ENCODE measurements at places on chromosomes 3 and 15. TPM values are rescaled to one million over a fixed set of nuclear protein-coding genes. Genes with fewer than 3 reads are reported as not detected.

The CHST13 gene
- not detected for total RNA-seq

The NEK10 gene
- 0.79 TPM for total RNA-seq

The RETNLB gene
- not detected for total RNA-seq

The KLHL6 gene
- total RNA-seq: 40.4 TPM

The LRRC3B gene
- total RNA-seq: not detected

The RTP3 gene
- not detected for total RNA-seq

The CPN2 gene
- not detected for total RNA-seq

The COL8A1 gene
- 0.07 TPM for total RNA-seq

The GTF2A2 gene
- total RNA-seq: 110 TPM

The TJP1 gene
- not detected for total RNA-seq

The FETUB gene
- not detected for total RNA-seq

The SLMAP gene
- 51.2 TPM for total RNA-seq

The TGM4 gene
- not detected for total RNA-seq

The FBLN2 gene
- not detected for total RNA-seq

The PLAAT1 gene
- total RNA-seq: not detected

The COPG1 gene
- 110 TPM for total RNA-seq

The ADCY5 gene
- total RNA-seq: not detected

- DNase-seq: no peak
Observed at GRCh38 chr3:24487325-24488262, 7.1 kb downstream of the THRB start.

- DNase-seq: no peak
Observed at GRCh38 chr3:67648229-67648628, 6.2 kb downstream of the SUCLG2 start.

- no peak for DNase-seq
Observed at GRCh38 chr15:56252386-56252785, 8.7 kb upstream of the RFX7 start.

DNA sequence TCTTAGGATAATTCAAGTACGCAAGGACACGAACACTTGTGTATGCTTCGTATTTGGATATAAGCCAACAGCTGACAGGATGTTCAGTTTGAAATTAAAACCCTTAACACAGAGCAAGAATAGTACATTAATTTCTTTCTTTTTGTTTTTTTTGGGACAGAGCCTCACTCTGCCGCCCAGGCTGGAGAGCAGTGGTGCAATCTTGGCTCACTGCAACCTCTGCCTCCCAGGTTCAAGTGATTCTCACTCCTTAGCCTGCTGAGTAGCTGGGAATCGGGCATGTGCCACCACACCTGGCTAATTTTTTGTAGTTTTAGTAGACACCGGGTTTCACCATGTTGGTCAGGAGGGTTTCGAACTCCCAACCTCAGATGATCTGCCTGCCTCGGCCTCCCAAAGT lies 32.4 kb downstream of the TOMM70 start:
- no peak for DNase-seq

GRCh38 chr15:36365963-36366362 lies 213.5 kb upstream of the CDIN1 start:
- no peak for DNase-seq

DNA sequence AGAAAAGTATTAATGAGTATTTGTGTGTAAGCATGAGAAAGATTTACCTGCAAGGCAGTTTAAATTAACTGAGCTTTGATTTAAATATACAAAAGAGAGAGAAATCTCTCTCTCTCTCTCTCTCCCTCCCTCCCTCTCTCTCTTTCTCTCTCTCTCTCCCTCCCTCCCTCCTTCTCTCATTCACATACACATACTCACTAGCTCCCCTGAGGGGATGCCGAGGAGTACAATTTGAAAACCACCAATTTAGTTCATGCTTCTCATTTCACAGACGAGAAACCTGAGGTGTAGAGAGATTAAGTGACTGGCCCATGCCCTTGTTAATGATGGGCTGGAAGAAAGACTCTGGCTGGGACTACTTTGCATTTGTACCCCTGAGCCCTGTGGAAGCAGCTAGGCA lies 59.4 kb downstream of the MECOM start:
- no peak for DNase-seq

DNA sequence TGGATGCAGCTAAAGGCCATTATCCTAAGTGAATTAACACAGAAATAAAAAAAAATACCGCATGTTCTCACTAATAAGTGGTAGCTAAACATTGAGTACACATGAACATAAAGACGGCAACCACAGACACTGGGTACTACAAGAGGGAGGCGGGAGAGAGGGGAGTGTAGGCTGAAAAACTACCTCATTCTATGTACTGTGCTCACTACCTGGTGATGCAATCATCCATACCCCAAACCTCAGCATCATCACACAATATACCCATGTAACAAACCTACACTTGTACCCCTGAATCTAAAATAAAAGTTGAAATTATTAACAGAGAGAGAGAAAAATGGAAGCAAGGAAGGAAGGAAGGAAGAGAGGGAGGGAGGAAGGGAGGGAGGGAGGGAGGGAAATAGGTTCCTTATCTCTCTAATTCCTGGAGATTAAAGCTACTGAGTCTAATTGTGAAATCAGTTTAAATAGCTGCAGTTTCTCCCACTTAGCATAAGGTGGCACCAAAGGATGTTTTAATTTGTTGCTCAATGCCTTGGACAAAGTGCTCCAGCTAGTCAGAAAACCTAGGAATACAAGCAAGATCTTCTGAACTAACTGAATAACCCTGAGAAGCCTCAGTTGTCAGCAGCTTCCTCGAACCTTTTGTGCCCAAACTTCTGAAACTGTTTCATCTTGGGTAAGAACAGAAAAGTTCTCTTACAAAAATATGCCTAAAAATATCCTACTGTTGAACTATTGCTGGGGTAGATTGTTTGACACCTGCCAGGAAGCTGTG lies 79.4 kb upstream of the ATP11B start:
- peak; percentile 21 for DNase-seq

DNA sequence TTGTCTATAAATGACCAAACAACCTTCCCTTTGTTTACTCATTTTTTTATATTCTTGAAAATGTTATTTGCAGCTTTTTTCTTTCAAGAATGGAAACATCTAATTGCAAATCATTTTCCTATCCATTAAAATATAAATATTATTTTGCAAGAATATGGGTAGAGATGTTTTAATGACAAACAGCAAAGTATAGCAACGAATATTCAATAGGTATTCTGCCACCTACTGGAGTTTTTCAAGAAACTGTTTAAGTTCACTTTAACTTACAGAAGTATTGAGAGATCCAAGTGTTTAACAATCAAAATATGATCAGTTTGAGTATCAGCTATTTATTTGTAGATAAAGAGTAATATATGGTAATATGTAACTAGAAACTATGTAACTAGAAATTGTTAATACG lies 6.9 kb upstream of the EOGT start:
- no peak for DNase-seq

GRCh38 chr3:151201051-151201730 lies 1.8 kb downstream of the GPR171 start:
- DNase-seq: no peak

DNA sequence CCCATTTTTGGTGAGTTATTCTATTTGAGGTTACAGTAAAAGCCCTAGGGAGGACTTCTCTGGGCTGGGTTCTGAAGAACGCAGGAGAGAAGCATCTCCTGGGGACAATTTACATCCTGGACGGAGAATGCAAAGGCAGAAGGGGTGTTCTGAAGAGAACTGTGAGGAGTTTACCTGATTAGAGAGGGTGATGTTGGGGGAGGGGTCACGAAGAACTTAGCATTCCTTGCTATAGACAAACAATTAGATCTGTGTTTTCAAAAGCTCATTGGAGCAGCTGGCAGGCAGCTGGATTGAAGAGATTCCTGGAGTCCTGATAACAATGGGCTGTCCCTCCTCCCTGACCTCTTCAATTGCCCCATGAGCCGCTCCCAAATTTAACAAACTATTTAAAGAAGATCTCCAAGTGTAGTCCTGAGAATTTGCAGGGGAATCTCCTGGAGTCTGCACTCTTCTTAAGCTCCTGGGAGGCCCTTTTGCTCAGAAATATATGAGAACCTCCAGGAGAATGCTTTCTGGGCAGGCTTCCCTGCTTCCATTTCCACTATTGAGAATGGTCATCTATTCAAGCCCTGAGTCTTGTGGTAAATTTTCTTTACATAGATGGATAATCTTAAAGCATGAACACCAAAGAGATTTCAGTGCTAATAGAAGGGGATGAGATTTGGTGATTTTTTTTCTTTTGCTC lies 55.3 kb downstream of the ARHGAP31 start:
- DNase-seq: no peak

GRCh38 chr3:191244242-191244867 lies 45.3 kb downstream of the OSTN start:
- DNase-seq: no peak

DNA sequence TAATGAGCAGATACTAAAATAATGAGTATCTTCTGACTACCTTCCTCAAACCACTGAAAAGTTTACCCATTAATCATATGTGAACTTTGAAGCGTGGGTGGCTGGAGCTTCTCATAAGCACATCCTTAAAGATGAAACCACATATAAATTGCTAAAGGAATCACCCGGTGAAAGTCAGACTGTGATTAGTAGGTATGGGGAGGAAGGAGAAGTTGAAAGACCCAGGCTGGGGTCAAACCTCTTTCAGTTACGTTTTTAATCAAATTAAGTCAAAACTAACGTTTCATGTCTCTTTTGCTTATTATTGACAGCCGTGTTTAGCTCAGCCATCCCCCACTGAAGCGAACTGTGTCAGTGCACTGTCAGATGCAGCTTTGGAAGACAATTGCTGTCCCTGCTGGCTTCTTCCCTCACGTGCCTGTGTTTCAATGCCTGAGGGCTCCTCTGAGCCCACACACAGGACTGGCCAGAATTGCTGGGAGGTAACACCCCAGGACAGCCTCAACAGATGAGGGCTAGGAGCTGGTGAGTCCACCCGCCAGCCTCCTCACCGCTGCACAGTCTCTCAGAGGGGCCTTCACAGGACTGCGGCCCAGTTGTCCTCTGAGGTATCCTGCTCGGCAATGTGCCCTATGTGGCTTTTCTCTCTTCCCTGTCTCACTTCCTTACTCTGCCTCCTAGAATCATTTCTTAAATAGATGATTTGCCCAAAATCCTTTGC lies 29.3 kb upstream of the SH3BP5 start:
- DNase-seq: peak; percentile 31

GRCh38 chr3:77296527-77296926 lies 256.6 kb downstream of the ROBO2 start:
- DNase-seq: no peak

GRCh38 chr15:89909611-89910010 lies 3.1 kb downstream of the ARPIN start:
- DNase-seq: no peak

GRCh38 chr3:123750659-123751420 lies 133.3 kb downstream of the MYLK start:
- no peak for DNase-seq

GRCh38 chr3:140416666-140417065 lies 261.2 kb upstream of the TRIM42 start:
- no peak for DNase-seq

- no peak for DNase-seq
Observed at GRCh38 chr3:175798326-175798725, 939.2 kb downstream of the NAALADL2 start.

DNA sequence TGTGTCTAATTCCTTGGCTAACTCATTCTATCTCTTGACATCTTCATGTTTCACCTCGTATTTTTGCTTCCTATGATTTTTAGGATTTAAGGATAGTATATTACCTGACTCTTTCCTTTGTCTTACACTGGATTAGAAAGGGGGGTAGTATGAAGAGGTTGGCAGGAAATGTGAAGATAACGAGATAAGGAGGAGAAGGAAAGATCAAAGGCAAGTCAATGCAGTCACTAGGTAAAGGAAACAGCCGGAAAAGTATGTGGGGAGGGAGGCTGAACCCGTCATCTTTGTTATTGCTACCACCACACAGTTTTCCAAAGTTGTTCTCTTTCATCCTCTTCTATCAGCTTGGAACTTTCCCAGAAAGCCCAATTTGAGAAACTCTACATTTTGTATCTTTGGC lies 90.6 kb downstream of the SLC9A9 start:
- DNase-seq: no peak

DNA sequence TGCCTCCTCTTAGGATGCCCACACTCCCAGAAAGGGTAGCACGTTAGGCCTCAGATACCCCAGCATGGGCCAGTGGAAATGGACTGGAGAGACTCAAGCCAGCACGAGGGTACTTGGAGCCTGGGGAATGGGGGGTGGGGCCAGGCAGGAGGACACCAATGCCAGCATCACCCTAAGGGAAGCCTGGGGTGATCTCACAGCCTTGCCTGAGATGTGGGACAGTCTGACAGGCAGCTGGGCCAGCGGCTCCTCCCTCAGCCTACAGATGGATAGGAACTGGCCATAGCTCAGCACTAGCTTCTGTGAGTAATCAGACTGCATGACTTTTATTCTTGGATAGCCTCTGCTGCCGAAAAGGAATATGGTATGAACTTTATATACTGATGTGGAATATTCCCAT lies 59.6 kb upstream of the MRPS22 start:
- no peak for DNase-seq

- DNase-seq: no peak
Observed at GRCh38 chr3:117756563-117756962, 1047.0 kb downstream of the TUSC7 start.

DNA sequence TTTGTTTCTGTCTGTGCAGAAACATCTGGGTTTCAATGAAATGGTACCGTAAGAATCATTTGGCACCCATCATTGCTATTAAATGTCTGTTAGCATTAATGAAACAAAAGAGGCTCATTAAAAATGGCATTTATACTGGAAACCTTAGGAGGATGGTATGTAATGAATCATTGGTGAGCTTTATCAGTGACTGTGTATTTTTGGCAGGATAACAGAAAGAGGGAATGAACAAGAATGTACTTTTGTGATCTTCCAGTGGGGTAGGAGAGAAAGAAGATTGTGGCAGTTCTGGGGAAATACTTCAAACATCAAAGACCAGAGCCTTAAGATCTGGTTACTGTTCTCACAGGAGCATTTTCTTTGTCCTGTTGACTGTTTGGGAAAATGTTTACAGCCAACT lies 4.7 kb upstream of the DCBLD2 start:
- DNase-seq: no peak

- no peak for DNase-seq
Observed at GRCh38 chr15:67192185-67192820, 62.2 kb downstream of the AAGAB start.

GRCh38 chr15:60784483-60785254 lies 305.7 kb upstream of the ICE2 start:
- no peak for DNase-seq

- DNase-seq: no peak
Observed at GRCh38 chr3:126349611-126350501, 7.4 kb downstream of the KLF15 start.

- DNase-seq: no peak
Observed at GRCh38 chr3:143123353-143123984, 3.9 kb downstream of the CHST2 start.

- no peak for DNase-seq
Observed at GRCh38 chr15:82882273-82882928, 70.1 kb downstream of the HOMER2 start.

- no peak for DNase-seq
Observed at GRCh38 chr15:75313116-75313845, 22.6 kb upstream of the COMMD4 start.

DNA sequence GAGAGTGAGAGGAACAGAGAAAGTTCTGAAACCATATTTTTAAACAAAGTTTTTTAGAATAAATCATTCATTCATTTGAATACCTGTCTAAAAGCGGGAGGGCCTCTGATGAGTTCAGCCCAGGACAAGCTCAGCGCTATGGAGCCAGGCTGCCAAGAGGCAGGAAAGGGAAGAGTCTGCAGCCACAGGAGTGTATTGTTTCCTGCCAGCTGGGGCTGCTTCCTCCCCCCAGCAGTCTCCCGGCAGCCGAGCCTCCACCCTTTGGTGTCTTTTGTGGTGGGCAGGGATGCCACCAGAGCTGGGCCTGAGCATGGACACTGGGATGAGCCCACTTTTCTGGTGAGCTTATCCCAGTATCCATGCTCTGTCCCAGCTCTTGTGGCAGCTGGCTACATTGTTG lies 199.5 kb upstream of the TPRG1 start:
- no peak for DNase-seq

GRCh38 chr3:50708620-50709019 lies 33.9 kb downstream of the DOCK3 start:
- no peak for DNase-seq
